ENCODE measurements at places on chromosomes 12 and 14.

GRCh38 chr12:96302687-96303310 is 97.4 kb downstream of the CDK17 start:
- no peak for DNase-seq

DNA sequence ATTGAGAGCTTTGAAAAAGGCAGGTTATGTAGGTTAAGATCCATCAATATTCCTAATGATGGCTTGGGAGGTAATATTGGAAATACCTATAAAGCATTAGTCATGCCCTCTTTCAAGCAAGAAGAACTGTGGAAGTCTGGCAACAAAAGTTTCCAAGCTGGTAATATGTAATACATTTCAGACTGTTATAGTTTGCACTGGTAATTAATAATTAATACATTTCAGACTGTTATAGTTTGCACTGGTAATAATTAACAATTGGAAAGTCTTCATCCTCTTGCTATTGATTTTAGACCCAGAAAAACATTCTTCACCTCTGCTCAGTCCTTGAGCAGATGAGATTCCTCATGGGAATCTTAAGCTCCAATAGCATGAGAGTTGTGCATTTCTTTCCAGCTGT is 29.0 kb upstream of the WDR89 start:
- DNase-seq, result no peak

- no peak for DNase-seq
Measured at GRCh38 chr12:82479511-82479910, 121.2 kb downstream of the METTL25 start.

- no peak for DNase-seq
Measured at GRCh38 chr12:122894193-122895121, 1.5 kb downstream of the VPS37B start.

- DNase-seq, result no peak
Measured at GRCh38 chr12:111063295-111064026, 143.1 kb upstream of the MYL2 start.

DNA sequence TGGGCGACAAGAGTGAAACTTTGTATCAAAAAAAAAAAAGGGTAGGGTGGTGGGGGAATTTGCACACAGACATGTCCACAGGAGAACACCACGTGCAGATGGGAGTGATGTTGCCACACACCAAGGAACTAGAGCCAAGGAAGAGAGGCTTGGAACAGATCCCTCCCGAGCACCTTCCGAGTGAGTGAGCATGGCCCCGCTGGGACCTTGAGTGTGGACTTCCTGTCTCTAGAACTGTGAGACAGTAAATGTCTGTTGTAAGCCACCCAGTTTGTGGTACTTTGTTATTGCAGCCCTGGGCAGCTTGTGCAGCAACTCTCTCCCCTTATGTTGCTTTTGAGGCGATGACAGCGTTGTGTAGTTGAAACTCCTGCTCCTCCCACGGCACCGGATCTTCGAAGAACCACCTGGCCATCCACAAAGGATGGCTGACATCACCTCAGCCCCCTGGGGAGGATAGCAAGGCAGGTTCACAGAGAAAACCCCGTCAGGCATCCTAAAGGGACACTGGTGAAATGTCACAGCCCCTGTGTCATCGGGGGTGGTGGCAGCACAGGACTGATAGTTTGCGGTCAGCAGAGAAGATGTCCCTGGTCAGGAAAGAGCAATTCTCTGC is 54.7 kb upstream of the PLEKHG3 start:
- DNase-seq, result no peak

GRCh38 chr14:21309238-21309636 is 29.4 kb downstream of the RPGRIP1 start:
- no peak for DNase-seq

GRCh38 chr14:71371711-71372396 is 464.6 kb downstream of the PCNX1 start:
- DNase-seq, result no peak

- DNase-seq, result no peak
Measured at GRCh38 chr14:24092505-24093206, 1.5 kb upstream of the PCK2 start.

GRCh38 chr14:39576736-39577135 is 144.5 kb upstream of the FBXO33 start:
- DNase-seq, result no peak

GRCh38 chr12:80273144-80273543 is 170.9 kb upstream of the PTPRQ start:
- DNase-seq, result no peak

GRCh38 chr12:6735448-6736191 is 11.8 kb downstream of the COPS7A start:
- DNase-seq, result no peak

DNA sequence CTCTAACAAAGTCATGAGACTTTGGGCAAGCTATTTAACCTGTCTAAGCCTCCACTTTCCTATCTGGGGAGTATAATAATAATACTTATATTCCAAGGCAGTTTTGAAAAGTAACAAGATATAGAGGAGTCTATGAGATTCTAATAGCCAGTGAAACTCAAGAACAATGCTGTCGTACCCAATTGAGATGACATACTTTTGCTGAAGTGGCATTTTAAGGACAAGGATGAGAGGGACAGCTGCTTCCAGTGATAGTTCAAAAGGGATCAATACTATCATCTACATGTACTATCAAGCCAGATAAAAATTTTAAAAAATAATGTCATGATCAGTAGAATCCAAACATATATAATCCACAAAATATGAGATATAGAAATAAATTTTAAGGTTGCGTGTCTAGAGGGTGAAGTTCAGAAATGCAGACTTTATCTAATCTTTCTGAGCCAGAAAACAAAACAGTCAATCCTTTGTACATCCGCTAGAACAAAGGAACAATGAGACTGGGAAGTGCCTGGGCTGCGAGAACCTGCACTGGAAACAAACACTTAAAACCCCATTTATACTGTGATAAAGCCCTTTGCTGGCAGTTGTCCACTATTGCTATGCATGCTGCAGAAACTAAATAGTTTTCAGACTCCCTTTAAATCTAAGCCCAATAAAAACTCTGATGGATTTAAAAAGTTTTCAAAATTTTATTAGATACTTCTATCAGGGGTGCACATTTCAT is 38.6 kb downstream of the PTPRB start:
- DNase-seq, result no peak

DNA sequence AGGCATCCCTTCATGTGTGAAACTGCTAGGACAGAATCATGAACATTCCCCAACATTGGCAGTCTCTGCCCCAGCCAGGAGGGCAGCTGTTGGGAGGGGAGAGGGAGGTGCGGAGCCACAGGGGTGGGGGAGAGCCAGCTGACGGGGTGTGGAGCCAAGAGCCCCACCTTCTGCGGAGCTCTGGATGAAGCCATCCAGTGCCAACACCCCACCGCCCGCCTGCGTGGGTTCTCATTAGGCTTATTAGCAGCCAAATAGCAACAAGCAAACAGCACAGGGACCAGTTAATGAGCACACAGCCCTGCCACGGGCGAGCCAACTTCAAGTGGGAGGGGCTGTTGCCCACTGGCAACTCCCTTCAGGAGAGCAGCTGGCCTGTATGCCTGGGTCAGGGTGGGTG is 12.1 kb downstream of the LTBP2 start:
- DNase-seq, result no peak

- DNase-seq, result no peak
Measured at GRCh38 chr12:120698665-120699064, 11.6 kb upstream of the UNC119B start.

- no peak for DNase-seq
Measured at GRCh38 chr12:3030821-3031429, 46.3 kb upstream of the TSPAN9 start.

GRCh38 chr14:68939181-68939892 is 39.8 kb downstream of the ACTN1 start:
- DNase-seq, result no peak

DNA sequence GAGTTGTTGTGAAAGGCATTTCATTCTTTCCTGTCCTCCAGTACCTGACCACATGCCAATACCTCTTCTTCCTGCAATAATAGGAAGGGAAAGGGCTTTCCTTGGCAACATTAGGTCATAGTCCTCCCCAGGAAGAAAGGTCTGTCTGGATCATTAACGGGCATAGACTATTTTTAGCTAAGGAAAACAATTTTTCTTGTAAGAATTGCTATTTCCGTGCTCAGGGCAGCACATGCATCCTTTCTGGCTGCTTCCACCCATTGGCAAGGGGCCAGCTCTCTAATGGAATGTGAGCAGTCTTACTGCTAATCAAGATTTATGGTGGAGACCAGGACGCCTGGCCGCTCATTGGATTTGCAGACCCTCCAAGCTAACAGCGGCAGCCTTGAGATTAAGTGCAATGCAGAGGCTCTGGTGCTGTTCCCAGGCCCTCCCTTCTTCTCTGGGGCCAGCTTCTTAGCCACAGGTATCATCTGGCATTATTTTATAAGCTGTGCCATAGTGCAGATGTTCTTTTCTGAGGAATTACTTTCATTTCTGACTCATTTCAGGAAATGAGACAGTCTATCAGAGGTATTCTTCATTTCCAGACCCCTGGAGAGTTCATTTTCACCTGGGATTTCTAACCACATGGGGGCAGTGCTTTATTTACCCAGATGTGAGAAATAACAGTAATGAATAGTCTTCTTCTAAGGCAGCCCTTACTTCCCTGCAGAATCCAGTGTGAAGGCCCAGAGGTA is 52.9 kb downstream of the ANO6 start:
- no peak for DNase-seq

DNA sequence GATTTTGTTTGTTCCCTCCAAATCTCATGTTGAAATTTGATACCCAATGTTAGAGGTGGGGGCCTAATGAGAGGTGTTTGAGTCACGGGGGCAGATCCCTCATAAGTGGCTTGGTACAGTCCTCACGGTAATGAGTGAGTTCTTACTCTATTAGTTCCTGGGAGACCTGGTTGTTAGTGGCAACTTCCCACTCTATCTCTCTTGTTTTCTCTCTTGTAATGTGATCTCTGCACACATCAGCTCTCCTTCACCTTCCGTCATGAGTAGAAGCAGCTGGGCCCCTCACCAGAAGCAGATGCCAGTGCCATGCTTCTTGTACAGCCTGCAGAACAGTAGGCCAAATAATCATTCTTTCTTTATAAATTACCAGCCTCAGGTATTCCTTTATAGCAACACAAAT is 29.6 kb upstream of the KCNK10 start:
- no peak for DNase-seq

DNA sequence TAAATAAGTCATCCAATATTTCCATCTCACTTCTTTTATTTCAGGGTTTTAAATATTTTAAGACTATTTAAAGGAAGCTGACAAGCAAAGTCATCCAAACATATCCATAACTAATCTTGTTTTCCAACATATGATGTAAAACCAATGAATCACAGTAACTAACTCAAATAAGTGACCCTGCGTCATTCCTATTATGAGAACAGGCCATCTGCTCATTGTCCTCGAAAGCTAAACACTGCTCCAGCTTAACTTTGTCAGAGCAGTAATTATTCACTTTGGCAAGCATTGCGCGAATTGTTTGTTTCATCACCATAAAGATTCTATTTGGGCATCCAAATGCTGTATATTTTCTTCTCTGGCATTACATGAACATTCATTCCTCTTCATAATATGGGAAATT is 99.1 kb downstream of the CAPZA3 start:
- DNase-seq, result no peak

- DNase-seq, result no peak
Measured at GRCh38 chr14:91317381-91318308, 73.1 kb upstream of the GPR68 start.

GRCh38 chr12:109052097-109052413 is 321 bp upstream of the USP30 start:
- no peak for DNase-seq

GRCh38 chr12:116808113-116809105 is 70.3 kb downstream of the RNFT2 start:
- no peak for DNase-seq

GRCh38 chr12:124742678-124743077 is 121.0 kb downstream of the SCARB1 start:
- no peak for DNase-seq

- no peak for DNase-seq
Measured at GRCh38 chr12:124509676-124510300, 57.6 kb downstream of the NCOR2 start.

- no peak for DNase-seq
Measured at GRCh38 chr14:76480426-76480825, 104.5 kb downstream of the ESRRB start.

DNA sequence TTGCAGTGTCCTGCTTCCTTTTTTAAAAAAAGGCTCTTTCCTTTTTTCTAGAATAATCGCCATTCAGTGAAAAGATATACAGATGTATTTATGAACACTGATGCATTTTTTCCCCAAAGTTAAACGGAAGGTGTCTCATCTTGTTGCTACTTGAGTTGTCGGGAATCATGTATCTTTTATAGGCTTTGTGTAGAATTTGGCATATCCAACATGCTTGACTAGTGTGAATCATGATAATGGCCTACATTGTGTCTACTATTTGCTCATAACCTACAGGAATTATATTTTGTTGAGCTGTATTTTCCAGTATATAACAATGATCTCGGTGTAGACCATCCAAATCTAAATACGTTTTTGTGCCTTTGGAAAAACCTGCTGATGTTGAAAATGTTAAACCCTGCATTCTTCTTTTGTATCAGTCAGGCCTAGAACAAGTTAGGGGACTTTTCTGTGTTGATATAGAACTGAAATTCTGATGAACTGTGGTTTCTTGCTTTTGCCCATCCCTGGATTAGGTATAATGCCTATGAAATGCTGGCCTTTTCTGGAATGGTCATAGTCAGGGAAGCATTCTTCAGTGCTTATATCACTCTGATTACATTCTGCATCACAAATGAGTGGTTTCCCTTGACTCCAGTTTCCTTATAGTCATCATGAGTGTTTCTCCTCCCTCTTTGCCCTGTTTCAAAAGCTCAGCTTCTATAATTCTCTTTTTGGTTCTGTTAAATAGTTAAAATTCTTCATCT is 10.8 kb downstream of the BMAL2 start:
- no peak for DNase-seq

GRCh38 chr14:99192830-99193229 is 79.2 kb downstream of the BCL11B start:
- DNase-seq, result no peak

GRCh38 chr14:105627701-105628100 is 101.3 kb downstream of the TMEM121 start:
- DNase-seq, result no peak

DNA sequence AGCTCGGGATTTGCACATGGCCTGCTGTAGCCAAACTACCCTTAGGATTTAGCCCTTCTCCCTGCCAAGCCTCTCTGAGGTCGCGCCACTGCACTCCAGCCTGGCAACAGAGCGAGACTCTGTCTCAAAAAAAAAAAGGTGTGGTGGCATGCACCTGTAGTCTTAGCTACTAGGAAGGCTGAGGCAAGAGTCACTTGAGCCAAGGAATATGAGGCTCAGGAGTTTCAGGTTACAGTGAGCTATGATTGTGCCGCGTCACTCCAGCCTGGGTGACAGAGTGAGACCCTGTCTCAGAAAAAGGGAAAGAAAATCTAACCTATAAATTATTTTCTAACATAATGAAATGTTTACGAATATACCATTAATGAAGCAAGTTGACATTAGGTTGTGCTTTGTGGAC is 29.7 kb downstream of the ESRRB start:
- no peak for DNase-seq

GRCh38 chr12:16603260-16603915 is 2.6 kb downstream of the LMO3 start:
- no peak for DNase-seq

GRCh38 chr14:33475623-33476022 is 475.3 kb downstream of the EGLN3 start:
- DNase-seq, result peak; percentile 62

- no peak for DNase-seq
Measured at GRCh38 chr14:58296726-58297125, 1.6 kb upstream of the ARID4A start.
